Left forelimb (tissue), 1 donor: ENCODE measurements at places on chromosomes 5 and 9.

GRCh38 chr5:76163111-76163628 lies 80.0 kb downstream of the SV2C start:
- no peak for DNase-seq

DNA sequence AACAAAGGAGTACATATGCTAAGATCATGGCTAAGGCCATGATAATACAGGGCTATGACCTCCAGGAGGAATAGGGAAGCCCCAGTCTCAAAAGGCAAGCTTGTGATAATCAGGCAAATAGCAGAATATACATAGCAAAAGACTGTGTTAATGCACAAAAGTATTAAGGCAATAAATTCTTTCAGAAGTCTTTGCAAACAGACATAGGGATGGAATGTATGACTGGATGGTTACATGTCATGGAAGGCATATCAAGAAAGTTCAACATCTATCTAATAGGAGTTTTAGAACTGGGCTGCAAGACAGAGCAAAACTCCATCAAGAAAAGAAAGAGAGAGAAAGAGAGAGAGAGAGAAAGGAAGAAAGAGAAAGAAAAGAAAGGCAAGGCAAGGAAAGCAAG lies 264.5 kb upstream of the CDH6 start:
- no peak for DNase-seq

DNA sequence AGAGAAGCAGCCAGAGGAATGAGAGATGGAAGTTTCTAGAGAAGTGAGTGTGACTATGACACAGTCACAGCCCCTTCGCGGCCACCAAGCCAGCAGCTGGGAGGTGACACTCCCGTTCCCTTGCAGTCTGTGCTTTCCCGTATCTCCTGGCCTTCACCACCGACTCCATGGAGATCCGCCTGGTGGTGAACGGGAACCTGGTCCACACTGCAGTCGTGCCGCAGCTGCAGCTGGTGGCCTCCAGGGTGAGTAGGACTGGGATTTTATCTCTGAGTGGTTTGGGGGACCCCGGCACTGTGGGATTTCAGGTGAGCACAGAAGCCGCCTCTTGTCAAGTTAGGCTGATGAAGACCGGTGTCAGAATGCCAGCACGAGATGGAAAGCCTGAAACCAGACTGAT lies 12.1 kb upstream of the SLC2A8 start:
- no peak for DNase-seq

DNA sequence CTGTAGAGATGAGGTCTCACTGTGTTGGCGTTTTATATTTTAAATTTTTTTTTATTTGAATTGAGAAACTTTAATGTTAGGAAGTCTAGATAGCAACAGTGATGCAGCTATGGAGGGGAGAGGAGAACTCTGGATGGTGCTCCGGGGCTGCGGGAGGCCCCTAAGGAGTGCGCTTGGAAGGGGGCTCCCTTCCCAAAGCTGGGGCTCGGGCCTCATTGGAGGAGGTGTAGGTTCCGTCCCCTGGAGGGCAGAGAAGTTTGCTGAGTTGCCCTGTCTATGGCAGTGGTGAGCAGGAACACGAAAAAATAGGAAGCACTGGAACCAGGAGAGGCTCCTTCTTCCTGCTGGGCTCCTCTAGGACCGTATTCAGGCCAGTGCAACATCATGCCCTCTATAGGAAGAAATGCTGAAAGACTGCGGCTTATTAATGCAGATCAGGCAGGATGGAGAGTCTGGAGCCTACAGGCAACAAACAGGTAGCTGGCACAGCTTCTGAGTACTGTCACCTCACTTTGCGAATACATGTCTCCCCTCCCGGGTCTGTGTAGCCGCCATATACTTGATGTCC lies 16.1 kb downstream of the AHRR start:
- no peak for DNase-seq

DNA sequence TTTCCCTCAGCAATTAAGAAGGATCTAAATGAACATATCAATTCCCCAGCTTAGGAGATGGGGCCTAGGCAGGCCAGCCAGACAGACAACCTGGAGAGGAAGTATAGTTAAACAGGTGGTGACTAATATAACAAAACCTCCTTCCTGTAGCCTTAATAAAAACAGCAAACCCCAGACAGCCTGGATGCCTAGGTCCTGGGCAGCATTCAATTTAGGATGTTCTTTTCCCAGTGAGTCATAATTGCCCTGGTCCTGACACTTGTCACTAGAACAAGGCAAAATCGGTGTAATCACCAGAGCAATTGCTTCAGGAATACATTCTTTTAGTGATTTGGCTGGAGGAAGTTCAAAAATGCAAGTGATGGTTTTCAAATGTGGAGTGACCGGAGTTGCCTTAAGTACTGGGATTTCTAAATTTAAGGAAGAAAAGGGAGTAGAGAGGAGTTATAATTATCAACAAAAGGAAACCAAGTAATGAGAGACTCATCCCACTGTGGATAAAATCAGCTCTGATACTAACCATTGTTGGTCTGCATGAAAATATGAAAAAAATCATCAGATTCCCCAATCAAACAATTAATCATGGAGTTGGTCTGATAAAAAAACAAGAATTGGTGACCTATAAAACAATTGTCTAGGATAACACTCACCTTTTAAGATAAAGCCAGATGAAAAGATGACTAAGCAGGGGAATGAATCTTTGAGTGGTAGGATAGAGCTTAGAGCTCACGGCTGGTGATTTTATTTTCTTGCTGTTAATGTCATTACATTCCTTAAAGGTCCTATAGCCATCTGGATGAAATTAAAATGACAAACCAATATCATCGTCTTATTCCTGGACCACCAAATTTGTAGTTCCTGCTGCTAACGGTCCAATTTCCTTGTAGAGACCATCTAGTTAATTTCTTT lies 39.0 kb upstream of the TARS1 start:
- DNase-seq, result no peak

DNA sequence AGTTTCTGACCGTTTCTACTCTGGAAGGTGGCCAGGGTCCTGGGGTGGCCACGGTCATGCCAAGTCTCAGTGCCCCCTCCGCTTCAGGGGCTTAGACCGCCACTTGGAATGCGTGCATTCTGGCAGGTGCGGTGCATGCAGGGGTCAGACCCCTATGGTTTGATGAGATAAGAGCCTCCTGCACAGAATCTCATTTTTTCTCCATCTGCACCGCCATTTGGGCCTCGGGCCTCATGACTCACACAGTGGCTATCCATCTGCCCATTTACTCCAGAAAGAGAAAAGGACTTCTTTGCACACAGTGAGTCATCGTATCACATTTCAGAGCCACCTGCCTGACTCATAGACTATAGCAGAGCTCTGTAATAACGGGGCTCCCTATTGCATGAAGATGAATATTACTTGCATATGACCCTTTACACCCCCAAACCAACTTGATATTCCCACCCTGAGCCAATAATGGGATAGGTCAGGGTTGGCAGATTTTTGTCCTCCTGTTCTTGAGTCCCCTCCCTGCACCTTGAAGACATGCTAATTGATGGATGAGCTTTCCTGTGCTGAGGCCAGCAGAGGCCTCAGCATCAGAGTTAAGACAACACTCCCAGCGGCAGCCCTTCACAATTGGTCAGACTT lies 157.4 kb downstream of the NR3C1 start:
- no peak for DNase-seq

DNA sequence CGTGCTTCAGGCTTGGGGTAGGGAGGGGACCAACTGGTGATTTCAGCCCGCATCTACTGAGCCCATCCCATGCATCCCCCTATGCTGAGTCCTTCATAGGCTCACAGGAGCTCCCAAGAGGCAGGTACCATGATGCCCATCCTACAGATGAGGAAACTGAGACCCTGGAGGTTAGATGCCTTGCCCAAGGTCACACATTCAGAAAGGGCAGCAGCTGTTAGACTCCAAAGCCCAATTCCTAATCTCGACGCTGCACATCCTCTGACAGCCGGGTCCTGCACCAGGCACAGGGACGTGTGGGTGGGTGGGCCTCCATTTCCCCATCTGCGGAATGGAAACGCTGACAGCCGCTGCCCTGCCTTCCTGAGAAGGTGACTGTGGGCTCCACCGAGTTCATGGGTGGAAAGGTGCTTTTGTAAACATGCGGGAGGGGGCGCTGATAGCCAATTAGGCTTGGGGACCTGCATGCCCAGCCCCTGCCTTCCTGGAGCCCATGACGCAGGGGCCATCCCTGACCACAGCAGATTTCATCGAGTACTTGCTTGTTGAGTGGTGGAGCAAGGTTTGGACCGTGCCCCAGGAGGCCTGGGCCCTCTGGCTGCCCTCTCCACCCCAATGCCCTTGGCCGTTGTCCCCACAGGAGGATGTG lies 2.2 kb downstream of the DNM1 start:
- DNase-seq, result no peak

DNA sequence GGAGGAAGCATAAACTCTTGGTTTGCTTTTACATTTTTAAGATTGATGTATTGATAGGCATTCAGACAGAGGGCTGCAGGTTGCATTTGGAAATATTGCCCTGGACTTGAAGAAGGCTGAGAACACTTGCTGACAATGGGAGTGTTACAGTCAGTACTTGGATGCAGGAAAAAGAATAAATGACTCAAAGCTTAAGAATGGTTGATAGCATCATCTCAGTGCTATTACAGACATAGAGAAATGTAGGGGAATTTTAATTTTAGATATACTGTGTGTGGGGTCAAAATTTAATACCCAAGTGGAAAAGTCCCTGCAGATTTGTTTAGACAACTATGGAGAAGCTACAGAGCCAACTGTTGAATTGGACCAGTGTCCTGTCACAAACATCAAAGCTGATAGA lies 101.1 kb downstream of the ISL1 start:
- no peak for DNase-seq
